ENCODE measurements at places on chromosomes 13 and 19. TPM values are rescaled to one million over a fixed set of nuclear protein-coding genes. Genes with fewer than 3 reads are reported as not detected.

The GDF15 gene
- 106 TPM for total RNA-seq

The FGF22 gene
- not detected for total RNA-seq

DNA sequence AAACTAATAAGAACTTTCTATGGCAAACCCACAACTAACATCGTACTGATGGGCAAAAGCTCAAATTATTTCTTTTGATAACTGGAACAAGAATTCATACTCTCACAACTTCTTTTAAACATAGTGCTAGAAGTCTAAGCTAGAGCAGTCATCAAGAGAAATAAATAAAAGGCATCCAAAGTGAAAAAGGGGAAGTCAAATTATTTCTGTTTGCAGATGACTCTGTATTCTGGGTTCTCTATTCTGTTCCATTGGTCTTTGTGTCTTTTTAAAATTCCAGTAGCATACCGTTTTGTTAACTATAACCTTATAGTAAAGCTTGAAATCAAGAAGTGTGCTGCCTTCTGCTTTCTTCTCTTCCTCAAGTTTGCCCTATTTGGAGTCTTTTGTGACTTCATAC lies 1215.9 kb downstream of the UQCRFS1 start:
- no peak for DNase-seq

DNA sequence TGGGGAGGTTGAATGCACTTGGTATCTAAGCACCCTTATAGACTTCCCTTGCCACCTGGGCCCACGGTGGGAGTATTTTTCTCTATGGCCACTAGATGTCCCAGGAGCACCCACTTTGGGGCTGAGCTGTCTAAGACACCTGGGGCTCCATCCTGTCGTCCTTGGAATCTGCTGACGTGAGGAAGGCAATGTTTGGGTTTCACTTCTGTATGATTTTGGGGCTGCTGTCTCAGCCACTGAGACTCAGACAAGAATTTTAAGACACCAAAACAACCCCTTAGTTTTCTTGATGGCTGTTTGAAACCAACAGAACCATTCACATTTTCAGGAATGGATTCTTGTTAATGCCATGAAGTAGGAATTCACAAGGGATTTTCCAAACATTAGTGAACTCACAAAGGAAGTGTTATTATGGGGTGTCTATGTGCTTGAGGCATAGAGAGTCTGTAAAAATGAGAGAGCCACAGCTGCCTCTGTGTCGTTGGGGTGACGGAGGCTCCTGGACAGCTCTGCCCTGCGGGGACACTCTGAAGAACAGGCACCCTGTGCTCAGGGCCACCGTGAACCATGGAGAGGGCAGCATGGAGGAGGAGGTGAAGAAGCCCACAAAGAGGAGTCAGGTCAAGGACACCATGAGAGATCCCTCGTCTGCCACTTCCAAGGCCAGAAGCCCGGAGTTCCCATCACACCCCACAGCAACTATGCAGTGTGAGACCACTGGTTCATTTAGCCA lies 106.8 kb upstream of the SPATA13 start:
- DNase-seq, result no peak

DNA sequence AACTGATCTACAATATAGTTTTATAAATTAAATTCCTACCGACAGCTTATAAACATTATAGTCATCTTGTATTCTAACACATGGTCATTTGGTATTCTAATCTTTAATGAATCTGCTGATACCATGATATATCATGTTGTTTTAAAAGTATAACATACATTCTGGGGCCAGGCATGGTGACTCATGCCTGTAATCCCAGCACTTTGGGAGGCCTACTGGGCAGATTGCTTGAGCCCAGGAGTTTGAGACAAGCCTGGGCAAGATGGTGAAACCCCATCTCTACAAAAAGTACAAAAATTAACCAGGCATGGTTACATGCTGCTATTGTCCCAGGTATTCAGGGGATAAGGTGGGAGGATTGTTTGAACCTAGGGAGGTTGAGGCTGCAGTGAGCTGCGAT lies 3.1 kb downstream of the ZNF383 start:
- no peak for DNase-seq

The ZNF846 gene
- total RNA-seq, result 9.8 TPM

The DMKN gene
- total RNA-seq, result 141 TPM

GRCh38 chr19:4361152-4362046 lies 18.0 kb downstream of the MPND start:
- no peak for DNase-seq

All from type B pancreatic cell (in vitro differentiated cells).